ENCODE measurements at places on chromosomes 5 and 9.
A peak's percentile ranks its signal among the peaks of the same experiment; 100 is the strongest.

DNA sequence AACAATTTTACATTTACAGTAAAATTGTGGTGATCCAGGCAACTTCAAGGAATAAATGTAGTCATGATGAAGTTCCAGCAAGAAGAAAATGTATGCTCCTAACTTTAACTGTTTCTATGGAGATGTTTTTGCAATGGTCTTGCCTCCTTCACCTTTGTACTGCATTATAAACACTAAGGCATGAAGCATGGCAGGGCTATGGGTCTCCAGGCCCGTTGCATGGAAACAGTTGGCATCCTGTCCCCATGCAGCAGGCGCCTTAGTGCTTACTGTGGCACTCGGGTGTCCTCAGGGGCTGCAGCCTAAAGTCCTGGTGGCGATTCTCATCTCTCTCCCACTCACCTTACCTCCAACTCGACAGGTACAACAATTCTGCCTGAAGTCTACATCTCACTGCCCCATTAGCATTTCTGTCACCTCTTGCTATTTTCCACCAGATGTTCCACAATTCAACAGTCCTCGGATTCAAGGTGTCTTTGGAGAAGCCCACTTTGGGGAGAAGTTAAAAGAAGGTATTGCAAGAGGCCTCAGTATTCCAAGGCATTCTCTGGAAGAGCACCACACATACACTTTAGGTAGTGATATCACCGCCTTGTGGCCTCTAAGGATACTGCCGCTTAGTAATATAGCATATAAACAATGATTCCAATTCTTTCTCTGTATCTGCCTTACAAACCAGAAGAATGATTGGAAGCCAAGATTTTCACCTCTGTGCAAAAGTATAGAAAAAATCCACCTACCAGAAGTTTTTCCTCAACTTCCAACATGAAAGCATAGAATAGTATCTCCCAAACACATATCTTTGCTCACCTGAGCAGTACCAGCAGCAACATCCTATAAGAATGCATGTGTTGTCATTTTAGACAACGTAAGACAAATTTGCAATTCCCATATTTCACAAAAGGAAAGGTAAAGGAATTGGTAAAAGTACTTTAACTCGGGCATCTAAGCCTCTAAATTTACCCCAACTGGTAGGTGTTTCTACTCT is 5.1 kb downstream of the LIFR start:
- no peak for DNase-seq

GRCh38 chr9:78954286-78954685 is 617.5 kb upstream of the TLE4 start:
- no peak for DNase-seq

DNA sequence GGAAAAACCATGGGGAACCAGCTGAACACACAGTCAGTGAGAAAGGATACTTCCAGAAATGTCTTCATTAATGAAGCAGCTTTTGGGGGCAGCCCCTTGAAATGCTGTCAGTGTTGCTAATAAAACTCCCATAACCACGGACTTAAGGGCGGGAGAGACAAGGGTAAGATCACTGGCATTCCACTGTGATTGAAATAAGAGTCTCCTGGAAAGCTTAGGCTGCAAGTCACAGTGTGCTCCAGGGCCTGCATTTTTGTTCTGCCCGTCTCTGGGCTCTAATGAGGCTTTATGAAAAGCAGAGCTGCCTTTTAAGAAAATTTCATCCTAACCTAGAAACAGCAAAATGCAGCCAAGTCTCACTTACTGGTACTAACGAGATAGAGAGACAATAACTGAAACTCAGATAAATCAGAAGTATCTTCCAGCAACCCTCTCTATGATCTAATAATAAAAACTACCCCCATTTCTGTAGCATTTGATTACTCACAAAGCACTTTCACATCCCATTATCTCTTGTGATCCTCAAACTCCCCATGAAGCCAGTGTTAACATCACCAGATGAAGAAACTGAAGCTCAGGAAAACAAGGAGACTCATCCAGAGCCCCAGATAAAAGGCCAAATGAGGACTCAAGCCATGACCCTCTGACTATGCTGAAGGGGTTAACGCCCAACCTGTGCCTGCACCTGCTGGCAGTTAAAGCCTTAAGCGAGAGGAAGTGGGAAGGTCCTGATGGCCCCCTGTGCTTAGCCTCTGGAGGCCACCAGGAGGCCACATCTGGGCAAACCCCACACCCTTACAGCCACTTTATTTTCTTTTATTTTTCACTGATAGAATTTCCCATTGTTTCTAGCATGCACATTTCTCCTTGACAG is 37.5 kb downstream of the SPOCK1 start:
- DNase-seq: no peak

DNA sequence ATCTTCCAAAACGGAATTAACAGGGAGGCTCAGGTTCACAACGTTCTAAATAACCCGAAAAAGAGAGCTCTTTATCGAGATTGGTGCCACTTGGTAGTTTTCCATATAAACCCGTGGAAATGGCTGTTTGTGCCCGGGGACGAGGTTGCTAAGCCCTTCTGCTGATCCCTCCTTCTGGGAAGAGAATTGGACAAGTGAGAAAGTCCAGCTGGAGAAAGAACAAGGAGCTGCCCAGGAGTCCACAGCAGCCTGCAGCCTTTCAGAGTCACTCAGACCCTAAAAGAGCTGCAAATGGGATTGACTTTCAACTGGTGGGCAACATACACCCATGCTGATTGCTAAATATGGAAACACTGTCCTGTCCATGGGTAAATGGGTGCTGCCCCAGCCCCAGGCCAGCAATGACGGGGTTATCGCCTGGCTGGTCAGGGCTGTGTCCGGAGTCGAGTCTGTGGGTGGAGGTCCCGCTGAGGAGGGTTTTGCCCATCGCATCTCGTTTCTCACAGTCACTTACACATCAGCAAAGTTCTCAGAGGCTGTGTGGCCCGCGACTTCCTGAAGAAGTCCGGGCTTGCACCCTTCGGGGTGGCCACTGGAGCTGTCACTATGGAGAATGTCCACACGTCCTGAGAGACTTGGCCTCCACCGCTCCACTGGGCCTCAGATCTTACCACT is 40.7 kb upstream of the HSD17B3 start:
- DNase-seq: no peak

- DNase-seq: no peak
Measured at GRCh38 chr5:119878712-119879111, 249.4 kb downstream of the FAM170A start.

GRCh38 chr5:54221135-54221534 is 89.2 kb downstream of the ARL15 start:
- no peak for DNase-seq

GRCh38 chr5:95770830-95771708 is 39.9 kb downstream of the RHOBTB3 start:
- DNase-seq: no peak

DNA sequence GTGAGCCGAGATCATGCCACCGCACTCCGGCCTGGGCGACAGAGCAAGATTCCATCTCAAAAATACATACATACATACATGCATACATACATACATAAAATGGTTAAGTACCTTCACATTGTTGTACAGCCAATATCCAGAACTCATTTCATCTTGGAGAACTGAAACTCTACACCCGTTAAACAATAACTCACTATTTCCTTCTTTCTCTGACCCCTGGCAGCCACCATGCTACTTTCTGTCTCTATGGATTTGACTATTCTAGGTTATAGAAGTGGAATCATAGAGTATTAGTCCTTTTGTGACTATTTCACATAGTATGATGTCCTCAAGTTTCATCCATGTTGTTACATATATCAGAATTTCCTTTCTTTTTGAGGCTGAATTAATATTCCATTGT is 9.6 kb upstream of the KIF27 start:
- no peak for DNase-seq

- DNase-seq: no peak
Measured at GRCh38 chr9:126643945-126644527, 30.3 kb downstream of the LMX1B start.

- no peak for DNase-seq
Measured at GRCh38 chr9:109441296-109441695, 56.8 kb downstream of the PTPN3 start.

DNA sequence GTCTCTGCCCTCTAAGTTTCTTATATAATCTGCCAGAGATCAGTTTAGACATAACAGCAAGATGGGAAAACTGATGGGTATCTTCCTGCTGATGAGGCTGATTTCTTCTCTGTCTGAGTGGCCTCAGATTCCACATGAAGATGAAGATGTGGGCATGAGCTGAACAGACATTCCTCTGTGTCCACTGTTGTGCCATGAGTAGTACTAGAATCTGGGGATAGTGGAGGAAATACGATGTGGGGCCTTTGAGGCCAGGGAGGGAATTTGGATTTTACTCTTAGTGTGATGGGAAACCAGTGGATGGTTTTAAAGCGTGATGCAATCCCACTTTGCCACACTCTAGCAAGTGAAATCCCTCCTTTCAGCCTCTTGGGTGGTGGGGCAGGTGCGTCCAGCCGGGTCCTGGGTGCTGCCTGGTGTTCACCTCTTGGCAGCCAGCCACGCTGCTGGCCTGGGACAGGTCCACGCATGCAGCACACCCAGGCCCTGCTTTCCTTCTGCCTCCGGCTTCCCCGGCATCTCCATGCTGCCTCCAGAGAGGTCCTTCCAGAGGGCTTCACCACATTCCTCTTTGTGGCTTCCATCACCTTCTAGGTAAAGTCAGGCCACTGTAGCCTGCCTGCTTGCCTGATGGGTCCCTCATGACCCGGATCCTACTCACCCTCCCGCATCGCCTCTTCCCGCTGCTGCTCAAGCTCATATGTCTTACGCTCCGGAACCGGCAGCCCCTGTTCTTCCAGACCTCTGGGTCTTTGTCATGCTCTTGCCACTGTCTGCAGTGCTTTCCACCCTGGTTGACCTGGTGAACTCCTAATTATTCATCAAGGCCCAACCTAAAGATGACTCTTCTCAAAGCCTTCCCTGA is 28.1 kb upstream of the SH3PXD2B start:
- no peak for DNase-seq

GRCh38 chr9:131529597-131530545 is 1.2 kb downstream of the UCK1 start:
- DNase-seq: no peak

GRCh38 chr9:95171001-95171400 is 146.5 kb downstream of the FANCC start:
- no peak for DNase-seq

DNA sequence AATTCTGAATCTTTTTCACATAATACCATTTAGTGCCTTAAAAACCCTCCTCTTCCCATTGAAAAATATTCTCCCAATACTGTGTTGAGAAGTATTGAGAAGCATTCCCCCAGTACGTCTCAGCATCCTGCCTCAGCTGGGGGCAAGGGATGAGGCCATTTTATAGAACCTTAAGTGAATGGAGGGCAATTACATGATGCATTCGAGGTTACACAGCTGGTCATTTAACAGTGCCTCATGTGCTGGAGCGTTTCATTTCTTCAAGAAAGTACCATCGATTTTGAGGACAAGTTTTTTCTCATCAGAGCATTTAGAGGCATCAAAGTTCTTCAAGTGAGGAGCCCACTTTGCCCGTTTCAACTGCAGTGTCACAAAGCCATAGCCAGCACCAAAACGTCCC is 135.6 kb downstream of the DOCK2 start:
- DNase-seq: no peak

GRCh38 chr9:8096091-8096490 is 296.5 kb upstream of the DMAC1 start:
- no peak for DNase-seq

GRCh38 chr5:77628840-77629508 is 9.5 kb downstream of the OTP start:
- DNase-seq: no peak

DNA sequence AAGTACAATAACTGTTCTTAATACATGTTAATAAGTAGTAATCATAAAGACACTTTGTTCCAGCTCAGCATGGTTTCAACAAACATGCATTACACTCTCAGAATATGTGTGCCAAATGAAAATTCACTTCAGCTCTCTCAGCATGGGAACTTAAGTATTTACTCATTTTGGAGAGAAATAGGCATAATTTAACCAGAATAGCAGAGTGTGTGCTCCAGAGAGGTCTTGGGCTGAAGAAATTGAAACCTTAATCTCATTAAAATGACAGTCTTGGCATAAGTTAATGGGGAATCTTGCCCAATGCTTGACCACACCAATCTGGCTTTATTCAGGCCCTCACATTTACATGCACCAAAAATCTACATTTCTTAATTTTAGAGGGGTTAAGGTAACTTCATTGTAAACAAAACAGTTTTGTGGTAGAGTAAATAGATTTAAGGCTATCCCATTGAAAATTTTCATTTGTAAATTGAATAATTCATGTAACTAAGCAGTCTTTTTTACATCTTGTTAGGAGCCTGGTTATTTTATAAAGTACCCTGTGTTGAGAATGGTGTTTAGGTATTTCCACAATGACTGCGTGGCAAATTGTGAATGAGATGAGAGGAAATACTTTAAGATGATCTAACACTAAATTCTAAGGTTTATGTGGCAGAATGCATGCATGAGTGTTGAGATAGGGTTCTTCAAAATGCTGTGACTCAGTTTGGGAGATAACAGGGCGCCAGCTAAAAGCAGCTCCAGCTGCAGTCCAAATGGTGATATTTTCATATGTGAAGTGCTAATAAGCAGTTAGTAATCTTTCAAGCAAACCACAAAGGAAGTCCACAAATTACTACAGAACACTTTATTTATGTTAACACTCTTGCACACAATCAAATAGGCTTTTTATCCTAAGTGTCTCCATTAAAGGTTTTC is 11.3 kb upstream of the LOX start:
- DNase-seq: no peak

DNA sequence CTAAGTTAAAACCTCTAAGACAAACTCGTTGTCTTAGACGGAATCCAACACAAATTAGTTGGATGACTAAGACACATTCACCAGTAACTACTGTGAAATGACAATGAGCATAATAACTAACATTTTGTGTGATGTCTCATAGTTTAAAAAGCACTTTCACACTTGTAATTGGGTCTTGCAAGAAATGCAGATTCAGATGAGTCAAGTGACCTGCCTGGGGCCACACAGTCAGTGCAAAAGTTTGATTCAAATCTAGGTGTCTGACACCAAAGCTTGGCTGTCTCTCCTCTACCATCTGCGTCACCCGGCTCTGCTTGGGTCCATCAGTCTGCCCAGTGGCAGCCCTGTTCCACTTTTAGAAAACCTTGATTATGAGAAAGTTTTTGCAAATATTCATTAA is 143.7 kb downstream of the TTLL11 start:
- DNase-seq: no peak

DNA sequence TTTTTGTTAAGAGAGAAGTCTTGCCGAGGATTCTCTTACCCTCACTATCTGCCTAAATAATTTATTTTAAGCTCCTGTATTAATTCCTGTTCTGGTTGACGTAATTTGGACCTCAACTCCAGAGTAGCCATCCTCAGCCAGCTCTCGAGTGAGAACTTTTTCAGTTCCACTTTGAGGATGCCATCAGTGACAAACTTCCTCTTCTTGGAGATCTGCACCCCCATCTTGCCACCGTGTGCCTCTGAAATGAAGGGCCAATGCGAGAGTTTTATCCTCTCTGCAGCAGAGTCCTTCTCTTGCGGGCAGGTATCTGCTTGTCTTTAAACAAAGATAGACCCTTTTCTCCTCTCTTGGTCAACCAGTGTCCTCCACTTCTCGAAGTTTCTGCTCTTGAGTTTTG is 19.5 kb upstream of the TMEM174 start:
- no peak for DNase-seq

DNA sequence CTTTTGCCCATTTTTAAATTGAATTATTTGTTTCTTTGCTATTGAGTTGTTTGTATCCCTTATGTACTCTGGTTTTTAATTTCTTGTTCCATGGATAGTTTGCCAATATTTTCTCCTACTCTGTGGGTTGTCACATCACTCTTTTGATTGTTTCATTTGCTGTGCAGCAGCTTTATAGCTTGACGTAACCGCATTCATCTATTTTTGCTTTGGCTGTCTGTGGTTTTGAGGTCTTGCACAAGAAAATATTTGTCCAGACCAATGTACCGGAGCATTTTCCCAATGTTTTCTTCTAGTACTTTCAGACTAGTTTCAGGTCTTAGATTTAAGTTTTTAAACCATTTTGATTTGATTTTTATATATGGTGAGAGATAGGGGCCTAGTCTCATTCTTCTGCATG is 36.2 kb upstream of the ZNF366 start:
- DNase-seq: peak; percentile 68
